ENCODE measurements at places on chromosomes 13 and 19. TPM values are rescaled to one million over a fixed set of nuclear protein-coding genes. Genes with fewer than 3 reads are reported as not detected.

The ACOD1 gene
- 0.14 TPM for total RNA-seq

The NRTN gene
- total RNA-seq, result not detected

The MCEMP1 gene
- not detected for total RNA-seq

The SPACA6 gene
- 2.6 TPM for total RNA-seq

The TUBA3C gene
- not detected for total RNA-seq

The APOE gene
- 44.7 TPM for total RNA-seq

The C19orf18 gene
- total RNA-seq, result 0.28 TPM

The ZNF433 gene
- total RNA-seq, result 5.3 TPM

The ERVK3-1 gene
- total RNA-seq, result 17.9 TPM

The MEIOSIN gene
- total RNA-seq, result not detected

The PSG11 gene
- not detected for total RNA-seq

The F10 gene
- total RNA-seq, result not detected

The ICAM1 gene
- total RNA-seq, result 3.2 TPM
